ENCODE measurements at places on chromosomes 11 and 22.

- DNase-seq = peak; percentile 84
Observed at GRCh38 chr11:100739666-100740065, 52.6 kb downstream of the ARHGAP42 start.

DNA sequence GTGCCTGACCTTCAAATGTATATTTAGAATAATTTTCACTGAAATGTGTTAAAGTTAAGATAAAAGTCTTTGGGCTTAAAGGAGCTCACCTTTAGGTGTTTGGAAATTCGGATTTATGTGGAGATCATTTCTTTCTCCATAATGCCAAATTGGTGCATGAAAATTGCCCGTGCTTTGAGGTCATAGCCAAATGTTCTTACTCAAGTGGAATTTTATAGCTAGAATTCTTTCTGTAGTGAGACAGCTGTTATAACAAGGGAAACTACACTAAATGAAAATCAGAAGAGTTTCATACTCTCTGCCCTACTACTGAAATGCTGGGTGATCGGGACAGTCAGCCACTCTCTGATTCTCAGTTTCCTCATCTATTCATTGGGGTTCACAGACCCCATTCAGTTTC lies 89.5 kb upstream of the DBX1 start:
- DNase-seq = no peak

- DNase-seq = no peak
Observed at GRCh38 chr22:44726439-44726838, 24.4 kb downstream of the PRR5 start.

DNA sequence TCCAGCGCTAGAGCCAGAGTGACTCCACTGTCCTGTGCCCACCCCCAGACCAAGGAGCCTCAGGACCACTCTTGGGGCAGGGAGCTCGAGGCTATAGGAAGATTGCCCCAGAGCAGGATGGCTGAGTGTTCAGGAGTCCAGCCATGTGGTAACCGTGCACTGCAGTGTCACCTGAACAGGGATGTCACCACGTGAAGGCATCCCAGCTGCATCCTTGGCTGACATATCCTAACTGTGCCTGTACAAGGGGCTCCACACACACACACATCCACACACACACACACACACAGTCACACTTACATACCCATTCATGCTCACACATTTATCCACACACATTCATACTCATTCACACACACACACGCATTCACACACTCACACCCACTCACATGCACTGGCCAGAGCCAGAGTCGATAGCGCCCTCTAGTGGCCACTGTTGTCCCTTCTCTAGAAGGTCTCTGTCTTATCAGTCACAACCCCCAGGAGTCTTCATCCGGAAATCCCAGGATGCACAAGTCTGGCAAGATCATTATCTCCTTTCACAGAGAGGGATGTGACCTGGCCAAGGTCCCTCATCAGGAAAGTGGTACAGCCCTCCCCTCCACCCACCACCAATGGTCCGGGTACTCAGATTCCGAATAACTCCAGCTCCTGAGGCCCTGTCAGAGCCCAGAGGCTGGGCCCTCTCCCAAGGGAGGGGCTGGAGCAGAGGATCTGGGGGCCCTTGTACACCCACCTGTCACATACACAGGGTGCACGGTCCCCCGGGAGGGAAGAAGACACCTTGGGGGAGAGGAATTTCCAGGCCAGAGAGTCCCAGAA lies 55.1 kb downstream of the IGLL5 start:
- DNase-seq = peak; percentile 61

GRCh38 chr11:123976770-123977560 lies 616 bp downstream of the OR10S1 start:
- no peak for DNase-seq

DNA sequence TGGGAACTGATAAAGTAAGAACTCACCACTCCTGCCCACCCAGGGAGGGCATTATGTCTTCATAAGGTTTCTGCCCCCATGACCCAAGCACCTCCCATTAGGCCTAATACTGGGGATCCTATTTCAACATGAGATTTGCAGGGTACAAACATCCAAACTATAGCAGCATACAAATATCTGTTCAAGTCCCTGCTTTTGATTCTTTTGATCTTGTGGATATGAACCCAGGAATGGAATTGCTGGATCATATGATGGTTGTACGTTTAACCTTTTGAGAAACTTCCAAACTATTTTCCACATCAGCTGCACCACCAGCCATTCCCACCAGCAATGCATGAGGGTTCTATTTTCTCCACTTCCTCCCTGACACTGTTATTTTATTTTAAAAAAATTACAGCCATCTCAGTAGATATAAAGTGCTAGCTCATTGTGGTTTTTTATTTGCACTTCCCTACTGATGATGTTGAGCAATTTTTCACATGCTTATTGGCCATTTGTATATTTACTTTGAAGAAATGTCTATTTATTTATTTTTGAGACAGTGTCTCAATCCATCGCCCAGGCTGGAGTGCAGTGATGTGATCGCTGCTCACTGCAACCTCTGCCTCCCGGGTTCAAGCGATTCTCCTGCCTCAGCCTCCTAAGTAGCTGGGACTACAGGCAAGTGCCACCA lies 7.1 kb upstream of the ATG16L2 start:
- DNase-seq = peak; percentile 24

DNA sequence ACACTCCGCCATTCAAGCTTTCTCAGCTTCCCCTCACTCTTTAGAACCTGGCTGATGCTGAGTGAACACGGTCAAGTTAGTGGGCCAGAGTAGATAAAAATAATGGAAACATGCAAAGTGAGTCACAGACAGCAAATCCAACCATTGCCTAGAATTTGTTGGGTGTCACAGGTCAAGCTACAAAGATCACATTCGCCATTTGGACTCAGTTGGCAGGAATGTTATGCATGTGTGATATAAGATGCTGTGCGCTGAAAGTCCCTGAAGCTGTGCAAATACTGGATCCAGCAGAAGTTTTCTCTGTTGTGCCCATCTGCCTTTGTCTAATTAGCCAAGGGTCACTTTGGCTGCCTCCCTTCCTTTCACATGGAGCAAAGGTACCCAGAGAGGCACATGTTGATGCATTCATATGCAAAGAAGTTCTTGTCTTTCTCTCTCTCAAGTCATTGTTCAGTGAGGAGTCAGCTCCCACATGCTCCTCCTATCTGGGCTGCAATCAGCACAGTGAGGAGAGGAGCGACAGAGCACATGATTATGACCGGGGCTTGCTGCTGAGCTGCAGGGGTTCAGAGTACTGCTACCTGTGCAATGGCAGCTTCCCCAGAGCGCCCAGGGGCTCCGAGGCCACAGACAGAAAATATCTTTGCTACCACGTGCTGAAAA lies 39.7 kb downstream of the FLI1 start:
- no peak for DNase-seq

DNA sequence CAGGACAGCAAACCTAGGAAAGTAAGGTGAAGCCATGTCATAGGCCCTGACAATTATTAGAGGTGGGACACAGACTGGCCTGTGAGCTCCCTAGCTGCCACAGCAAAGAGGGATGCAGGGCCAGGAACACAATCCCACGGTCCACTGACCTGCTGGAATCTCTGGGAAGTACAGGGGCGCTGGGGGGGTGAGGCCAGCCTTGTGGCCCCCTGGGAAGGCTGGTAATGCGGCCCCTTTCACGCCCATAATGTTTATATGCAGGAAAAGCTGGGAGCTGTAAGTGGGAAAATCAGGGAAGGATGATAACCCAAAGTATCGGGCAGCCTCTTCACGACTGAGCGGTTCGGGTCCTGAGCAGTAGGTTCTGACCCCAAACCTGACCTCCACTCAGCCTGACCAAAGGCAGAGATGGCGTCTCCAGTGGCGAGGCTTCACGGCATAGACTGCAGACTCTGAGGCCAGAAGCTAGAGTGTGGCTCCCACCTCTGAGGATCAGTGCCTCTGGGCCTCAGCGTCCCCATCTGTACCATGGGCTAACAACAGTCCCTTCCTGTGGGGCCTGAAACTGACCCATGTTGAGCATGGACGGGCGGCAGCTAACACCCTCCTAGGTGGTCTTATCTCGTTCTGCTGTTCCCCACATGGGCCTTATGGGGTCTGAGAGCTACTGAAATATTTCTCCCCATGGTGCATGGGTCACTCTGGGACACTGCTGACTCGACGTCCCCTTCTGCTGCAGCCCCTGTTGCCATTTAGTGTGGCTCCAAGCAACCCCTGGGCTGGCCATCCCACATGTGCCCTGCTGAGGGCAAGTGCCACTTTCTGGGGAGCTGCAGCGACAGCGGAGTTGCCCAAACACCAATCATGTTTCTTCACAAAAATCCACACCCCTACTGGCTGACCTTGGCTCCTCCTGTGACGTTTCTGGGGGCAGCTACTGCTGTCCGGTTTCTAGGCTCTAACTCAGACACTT lies 101.8 kb downstream of the PHF21B start:
- no peak for DNase-seq

- no peak for DNase-seq
Observed at GRCh38 chr11:118059246-118059940, 17.5 kb upstream of the TMPRSS4 start.

DNA sequence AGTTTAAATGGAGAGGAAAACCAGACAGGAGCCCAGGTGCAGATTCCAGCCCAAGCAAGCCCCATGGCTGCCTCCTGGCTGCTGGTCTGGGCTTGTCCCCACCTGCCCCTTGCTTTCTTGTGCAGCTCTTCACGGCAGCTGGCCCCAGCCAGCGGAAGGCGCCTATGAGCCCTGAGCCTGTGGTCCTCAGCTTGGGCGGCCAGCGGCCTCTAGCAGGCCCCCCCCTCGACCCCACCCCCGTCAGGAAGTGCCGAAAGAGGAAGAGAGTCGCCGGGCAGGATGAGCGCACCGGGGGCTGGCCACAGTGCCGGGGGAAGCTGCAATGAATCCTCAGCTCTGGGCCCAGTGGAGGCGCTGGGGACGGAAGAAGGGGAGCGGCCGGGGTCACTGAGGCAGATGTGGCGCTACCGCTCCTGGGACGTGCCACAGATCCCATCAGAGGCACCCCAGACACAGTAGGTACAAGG lies 2.1 kb upstream of the DGKZ start:
- DNase-seq = no peak

- no peak for DNase-seq
Observed at GRCh38 chr22:38414009-38414395, 41.0 kb downstream of the KCNJ4 start.

GRCh38 chr11:116379185-116379828 lies 393.5 kb downstream of the BUD13 start:
- peak; percentile 38 for DNase-seq

- no peak for DNase-seq
Observed at GRCh38 chr11:69357458-69358397, 63.8 kb downstream of the MYEOV start.

- no peak for DNase-seq
Observed at GRCh38 chr11:76139314-76139713, 67.0 kb downstream of the WNT11 start.

DNA sequence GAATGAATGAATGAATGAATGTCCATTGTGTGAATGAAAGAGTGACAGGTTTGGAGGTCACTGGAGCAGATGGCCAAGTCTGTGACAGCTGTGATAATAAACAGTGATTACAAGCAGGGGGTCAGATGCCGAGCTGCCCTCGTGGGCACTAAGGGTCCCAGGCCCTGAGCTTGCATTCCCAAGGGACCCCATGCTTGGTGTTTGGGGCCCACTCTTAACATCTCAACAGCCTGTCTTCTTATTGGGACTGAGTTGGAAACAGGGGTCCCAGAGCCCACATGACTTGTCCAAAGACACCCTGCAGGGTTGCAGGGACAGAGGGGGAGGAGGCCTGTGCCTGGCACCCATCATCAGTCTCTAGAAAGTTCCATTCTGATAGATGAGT lies 12.0 kb upstream of the ANO1 start:
- DNase-seq = no peak

- no peak for DNase-seq
Observed at GRCh38 chr11:100624346-100624745, 62.7 kb upstream of the ARHGAP42 start.

- peak; percentile 81 for DNase-seq
Observed at GRCh38 chr22:44975427-44976262, 34.2 kb downstream of the PHF21B start.

GRCh38 chr11:36187622-36188021 lies 101.6 kb downstream of the COMMD9 start:
- no peak for DNase-seq

- peak; percentile 80 for DNase-seq
Observed at GRCh38 chr11:126989942-126990715, 10.4 kb downstream of the KIRREL3 start.

DNA sequence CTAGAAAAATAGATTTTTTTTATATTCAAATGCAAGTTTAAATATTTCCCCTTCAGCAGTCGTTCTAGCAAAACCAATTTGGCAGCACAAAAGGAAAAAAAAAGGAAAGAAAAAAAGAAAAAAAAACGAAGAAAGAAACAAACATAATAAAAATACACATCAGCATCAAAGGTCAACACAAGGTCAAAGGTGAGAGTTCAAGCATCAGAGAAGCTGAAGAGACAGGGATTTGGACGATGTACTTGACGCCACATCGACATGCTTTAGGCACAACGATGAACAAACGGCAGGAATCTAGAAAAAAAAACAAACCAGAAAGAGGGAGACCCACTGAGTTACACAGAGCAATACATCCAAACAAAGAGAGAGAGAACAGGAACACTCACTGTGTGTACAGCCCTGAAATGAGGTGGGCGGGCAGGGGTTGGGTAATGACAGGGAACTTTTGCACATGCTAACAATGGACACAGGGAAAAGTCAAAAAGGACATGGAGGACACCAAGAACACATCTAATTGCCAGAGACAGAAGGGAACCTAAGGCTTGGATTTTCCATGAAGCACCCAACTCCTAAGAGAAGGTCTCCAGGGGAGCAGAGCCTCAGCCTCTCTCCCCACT lies 19.8 kb upstream of the RAPSN start:
- no peak for DNase-seq

DNA sequence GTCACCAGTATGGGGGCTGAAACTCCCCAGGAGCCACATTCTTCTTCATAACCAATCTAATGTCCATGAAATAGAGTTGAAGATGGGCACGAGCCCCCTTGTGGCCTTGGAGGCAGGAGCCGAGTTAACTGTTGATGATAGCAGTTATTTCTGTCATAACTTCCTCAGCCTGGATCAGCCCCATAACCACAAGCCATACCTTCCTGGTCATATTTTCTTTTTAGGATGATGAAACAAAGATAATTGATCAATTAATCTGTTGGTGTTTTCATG lies 65.0 kb upstream of the TTC12 start:
- DNase-seq = peak; percentile 19

- peak; percentile 84 for DNase-seq
Observed at GRCh38 chr11:96188243-96189006, 154.6 kb downstream of the MAML2 start.

DNA sequence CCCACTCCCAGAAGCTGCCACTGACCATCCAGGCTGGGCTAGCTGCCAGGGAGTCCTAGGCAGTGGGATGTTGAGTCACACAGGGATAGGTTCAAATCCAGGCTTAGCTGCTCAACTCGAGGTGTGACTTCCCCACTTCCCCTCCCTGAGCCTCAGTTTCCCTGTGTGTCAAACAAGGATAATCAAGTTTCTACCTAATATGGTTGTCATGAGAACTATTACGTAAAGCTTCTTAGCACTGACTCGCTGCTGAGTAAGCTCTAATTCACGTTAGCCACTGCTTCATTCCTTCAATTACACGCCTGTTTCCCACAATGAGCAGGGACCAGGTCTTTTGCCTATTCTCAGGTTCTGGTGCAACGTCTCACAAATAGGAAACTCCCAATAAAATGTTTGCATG lies 67.7 kb downstream of the SEZ6L start:
- peak; percentile 45 for DNase-seq

- DNase-seq = no peak
Observed at GRCh38 chr11:3162410-3163240, 2.5 kb downstream of the OSBPL5 start.
